ENCODE measurements at places on chromosomes 2 and 18.

GRCh38 chr2:232492236-232492848 lies 4.7 kb upstream of the ECEL1 start:
- DNase-seq: no peak

- DNase-seq: no peak
Observed at GRCh38 chr2:160293391-160294091, 93.5 kb upstream of the ITGB6 start.

GRCh38 chr2:72992734-72993102 lies 75.4 kb downstream of the EMX1 start:
- no peak for DNase-seq

GRCh38 chr2:75792146-75792545 lies 81.4 kb upstream of the GCFC2 start:
- DNase-seq: no peak

DNA sequence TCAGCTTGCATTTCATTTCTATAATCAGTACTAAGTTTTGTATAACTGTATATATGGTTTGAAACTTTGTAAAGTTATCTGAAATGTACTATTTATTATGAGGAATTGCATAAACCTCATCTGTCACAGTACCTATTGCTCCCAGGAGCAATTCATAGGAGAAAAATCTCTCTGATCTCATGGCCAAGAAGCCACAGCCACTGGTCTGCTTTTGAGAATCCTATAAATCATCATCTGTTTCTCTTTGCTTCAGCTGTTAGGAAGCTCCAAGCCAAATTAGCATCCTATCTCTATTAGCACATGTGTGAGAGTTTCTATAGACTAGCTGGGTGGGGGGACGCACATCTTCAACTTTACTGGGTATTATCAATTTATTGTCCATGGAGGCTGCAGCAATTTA lies 210.3 kb downstream of the CYP26B1 start:
- DNase-seq: no peak

- no peak for DNase-seq
Observed at GRCh38 chr2:2656115-2657011, 325.3 kb upstream of the MYT1L start.

DNA sequence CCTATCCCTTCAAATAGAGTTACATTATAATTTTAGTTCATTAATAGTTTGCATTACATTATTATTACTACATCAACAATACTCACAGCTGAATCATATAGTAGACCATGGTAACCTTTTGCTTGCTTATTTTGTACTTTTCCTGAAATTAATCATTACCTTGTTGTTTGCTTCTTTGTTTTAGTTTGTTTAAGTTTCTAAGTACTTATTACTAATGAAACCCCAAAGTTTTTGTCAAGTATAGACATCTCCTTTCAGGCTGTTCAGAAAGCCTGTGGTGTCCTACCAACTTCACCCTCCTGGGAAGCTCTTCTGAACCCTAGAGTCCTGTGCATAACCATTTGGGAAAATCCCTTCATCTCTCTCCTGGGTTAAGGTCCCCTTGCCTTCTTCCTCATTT lies 43.5 kb upstream of the LAPTM4A start:
- DNase-seq: no peak

DNA sequence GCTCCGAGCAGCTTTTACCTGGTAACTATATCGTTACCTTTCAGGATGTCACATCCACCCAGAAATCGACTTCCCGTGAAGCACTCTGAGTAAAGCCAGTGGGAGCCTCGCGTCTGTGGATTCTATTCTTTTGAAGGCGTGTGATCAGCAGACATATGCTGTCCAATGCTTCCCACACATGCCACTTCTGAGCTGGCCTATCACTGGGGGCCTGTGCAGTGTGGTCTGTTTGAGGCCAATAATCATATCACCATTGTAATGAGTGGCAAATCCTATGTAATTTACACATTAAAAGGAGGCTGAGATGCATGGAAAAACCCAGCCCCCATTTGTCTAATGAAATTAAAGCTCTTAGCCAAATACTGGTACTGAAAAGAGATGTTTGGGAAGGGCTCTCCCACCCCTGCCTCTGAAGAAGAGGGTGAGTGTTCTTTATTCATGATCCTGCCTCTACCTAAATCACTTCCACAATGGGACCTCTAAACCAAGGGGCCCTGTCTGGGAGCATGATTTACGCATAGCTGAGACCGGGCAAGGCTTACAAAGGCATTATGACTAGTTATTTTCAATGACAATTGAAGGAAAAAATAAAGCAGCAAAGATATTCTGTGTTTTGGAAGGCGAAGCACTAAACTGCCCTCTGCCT lies 686.8 kb downstream of the ZEB2 start:
- no peak for DNase-seq

- DNase-seq: no peak
Observed at GRCh38 chr2:2558476-2558875, 227.4 kb upstream of the MYT1L start.

DNA sequence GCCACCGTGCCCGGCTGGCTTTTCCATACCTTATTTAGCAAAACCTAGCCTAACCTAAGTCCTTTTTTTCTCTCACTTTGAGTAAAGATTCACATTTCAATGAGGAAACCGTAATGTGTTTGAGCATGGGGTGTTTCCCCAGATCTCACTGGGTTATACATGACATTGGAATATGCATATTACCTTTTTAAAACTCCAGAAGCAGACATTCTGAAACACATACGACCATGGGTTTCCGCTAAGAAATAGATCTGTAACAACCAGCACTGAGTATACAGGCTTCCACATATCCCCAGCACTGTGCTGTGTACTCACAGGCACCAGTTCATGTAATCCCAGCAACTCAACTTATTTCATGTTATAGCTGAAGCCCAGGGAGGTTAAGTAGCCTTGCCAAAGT lies 41.0 kb upstream of the FOSL2 start:
- no peak for DNase-seq

- DNase-seq: no peak
Observed at GRCh38 chr2:70596739-70597138, 43.1 kb upstream of the TGFA start.

DNA sequence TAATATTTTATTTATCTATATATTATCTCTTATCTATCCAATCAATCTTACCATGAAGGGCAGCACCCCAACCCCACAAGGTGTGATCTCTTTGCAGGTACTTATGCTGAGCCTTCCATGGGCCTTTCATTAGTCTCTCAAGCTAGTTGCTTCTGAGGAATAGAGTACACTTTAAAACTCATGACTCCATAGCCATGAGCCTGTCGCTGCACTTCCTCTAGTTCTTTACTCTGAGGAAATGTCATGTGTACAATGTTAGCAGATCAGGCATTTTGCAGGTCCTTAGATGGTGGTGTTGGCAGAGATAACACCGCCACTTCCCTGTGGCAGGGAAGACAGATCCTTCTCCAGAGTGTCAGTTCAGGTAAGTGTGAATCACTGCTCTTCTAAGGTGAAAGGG lies 29.5 kb upstream of the STAT4 start:
- DNase-seq: no peak

DNA sequence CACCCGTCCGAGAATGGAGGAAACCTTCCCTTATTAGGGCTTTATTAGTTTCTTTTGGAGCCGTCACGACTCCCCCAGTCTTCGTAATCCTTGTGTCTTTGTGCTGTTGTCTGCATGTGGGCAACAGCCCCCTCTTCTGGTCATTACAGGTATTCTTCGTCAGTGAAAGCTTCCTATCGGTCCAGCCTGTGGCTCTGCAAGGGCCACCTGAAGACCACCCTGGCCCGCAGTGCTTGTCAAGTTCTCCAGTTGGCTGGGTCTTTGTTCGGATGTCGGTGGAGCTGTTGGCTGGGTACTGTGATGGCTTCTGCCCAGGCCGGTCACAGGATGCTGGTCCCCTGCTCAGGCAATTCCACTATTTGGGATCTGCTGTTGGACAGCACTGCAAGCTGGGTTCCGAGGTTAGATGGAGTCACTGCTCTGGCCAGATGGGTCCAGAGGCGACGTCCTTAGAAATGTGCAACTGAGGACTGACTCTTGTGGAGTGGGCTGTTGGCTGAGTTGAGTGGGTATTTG lies 19.2 kb downstream of the E2F6 start:
- peak; percentile 53 for DNase-seq

- DNase-seq: no peak
Observed at GRCh38 chr18:66632756-66633155, 28.9 kb upstream of the CDH19 start.

DNA sequence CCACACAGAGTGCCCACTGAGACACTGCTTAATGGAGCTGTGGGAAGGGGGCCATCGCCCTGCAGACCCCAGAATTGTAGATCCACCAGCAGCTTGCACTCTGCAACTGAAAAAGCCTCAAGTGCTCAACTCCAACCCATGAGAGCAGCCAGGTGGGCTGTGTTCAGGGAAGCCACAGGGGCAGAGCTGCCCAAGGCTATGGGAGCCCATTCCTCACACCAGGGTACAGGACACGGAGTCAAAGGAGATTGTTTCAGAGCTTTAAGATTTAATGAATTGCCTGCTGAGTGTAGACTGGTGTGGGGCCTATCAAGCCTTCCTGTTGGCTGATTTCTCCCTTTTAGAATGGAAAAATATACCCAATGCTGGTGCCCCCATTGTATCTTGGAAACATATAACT lies 17.2 kb downstream of the TPO start:
- no peak for DNase-seq

- DNase-seq: no peak
Observed at GRCh38 chr18:7814754-7815315, 247.7 kb downstream of the PTPRM start.

GRCh38 chr18:24543795-24544498 lies 83.5 kb downstream of the HRH4 start:
- no peak for DNase-seq

DNA sequence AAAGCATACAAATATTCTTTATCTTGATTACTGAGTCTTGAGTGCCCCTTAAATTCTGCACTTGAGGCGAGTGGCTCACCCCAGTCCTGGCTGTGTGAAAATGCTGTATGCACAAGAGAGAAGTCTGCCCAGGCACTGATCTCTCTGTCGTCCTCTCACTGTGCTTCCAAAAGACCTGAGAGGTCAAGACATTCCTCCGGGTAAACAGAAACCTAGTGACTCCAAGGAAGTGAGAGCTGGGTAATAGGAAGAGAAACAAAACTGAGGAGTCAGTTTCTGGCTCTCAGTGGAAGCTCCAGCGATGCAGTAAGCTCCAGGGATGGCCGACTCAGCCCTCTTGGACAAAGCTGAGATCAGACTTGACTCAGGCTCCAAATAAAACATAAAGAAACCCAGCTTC lies 70.9 kb downstream of the AAK1 start:
- DNase-seq: no peak

GRCh38 chr2:25401307-25402026 lies 59.7 kb upstream of the DNMT3A start:
- no peak for DNase-seq

DNA sequence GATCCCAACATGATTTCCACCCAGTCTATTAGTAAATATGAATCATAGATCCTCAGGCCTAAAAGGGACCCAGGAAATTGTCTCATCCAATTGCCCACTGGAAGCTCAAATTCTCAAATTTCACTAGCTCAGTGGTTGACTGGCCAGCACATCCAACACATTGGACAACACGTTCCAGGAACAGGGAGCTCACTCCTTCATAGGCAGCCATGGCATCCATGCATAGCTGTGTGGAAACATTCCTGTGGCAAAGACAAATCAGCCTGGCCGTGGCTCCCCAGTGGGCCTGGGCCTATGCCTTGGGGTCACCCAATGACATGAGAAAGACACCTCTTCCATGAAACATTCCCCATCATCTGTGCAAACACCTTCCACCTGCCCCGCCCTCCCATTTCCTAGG lies 261.1 kb downstream of the ANAPC1 start:
- DNase-seq: no peak

GRCh38 chr2:109317471-109318095 lies 188.6 kb downstream of the SH3RF3 start:
- DNase-seq: no peak

GRCh38 chr18:77433076-77433475 lies 183.4 kb downstream of the GALR1 start:
- DNase-seq: no peak

GRCh38 chr2:48799601-48800000 lies 44.1 kb upstream of the LHCGR start:
- no peak for DNase-seq

DNA sequence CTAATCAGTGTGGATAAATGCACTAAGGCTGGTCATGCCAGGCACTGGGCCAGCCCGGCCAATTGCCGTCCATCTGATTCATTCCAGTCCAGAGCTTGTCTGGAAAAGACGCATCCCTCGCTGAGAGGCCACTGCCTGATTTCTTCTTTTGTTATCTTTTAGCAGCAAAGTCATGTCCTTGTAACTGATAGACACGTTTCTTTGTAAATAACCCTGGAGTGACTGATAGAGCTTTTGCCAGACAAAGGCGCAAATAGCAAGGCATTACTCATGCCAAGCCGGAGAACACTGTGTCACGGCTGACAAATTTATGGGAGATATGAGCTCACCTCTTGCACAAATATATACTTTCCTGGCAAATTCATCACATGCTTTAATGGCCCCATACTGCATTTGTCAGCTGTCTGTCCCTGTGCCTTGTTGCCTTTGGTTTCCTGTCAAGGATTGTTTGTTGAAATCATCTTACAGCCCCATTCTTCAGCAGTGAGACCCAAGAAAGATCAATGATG lies 164.4 kb downstream of the ETAA1 start:
- no peak for DNase-seq

- no peak for DNase-seq
Observed at GRCh38 chr2:119158563-119159347, at the start of gene C1QL2. TSS of gene C1QL2 (minus strand) at chr2:119158751. CDS start at chr2:119158269, 482 bp downstream.

- no peak for DNase-seq
Observed at GRCh38 chr2:60092781-60093180, 460.7 kb downstream of the BCL11A start.

GRCh38 chr2:156511803-156512202 lies 75.6 kb downstream of the GPD2 start:
- DNase-seq: no peak

- DNase-seq: no peak
Observed at GRCh38 chr18:36328385-36328858, 30.9 kb downstream of the FHOD3 start.

- no peak for DNase-seq
Observed at GRCh38 chr2:147774805-147775204, 70.0 kb upstream of the ACVR2A start.

GRCh38 chr18:40110455-40110854 lies 1844.6 kb upstream of the PIK3C3 start:
- DNase-seq: no peak

DNA sequence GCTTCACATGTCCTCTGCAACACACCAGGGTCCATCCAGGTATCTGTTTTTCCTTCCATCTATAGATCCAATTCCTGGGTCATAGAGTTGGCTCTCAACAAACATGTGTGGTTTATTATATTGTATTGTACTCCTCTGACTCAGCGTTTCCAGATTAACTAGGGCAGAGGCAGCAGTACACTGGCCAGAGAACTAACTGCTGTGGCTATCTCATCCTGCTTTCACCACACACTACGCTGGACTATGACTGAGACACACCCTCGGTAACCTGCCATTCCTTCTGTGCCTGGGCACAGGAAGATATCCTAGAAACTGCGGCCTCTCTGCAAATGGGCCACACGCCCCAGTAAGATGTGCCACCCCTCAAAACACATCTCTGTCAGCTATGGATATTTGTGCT lies 159.8 kb upstream of the STK17B start:
- no peak for DNase-seq

GRCh38 chr2:122315306-122315705 lies 559.9 kb downstream of the TSN start:
- no peak for DNase-seq

- DNase-seq: no peak
Observed at GRCh38 chr2:42116195-42117181, 52.7 kb upstream of the EML4 start.
